ENCODE measurements at places on chromosomes 13 and 19. TPM values are rescaled to one million over a fixed set of nuclear protein-coding genes. Genes with fewer than 3 reads are reported as not detected.

DNA sequence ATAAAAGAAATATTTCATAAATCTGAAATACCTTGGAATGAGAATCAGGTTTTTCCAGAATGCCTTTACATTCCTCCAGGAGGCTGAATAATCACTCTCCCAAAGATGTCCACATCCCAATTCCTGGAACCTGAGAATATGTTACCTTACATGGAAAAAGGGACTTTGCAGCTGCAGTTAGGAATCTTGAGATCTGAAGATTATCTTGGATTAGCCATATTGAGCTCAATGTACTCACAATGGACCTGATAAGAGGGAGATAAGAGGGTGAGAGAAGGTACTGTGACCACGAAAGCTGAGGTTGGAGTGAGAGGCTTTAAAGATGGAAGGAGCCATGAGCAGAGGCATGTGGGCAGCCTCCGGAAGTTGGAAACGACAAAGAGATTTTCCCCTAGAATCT lies 36.8 kb upstream of the MBNL2 start:
- DNase-seq: no peak

RELB gene
- total RNA-seq: 12.9 TPM

- DNase-seq: no peak
Observed at GRCh38 chr13:64453831-64454230, 2776.3 kb downstream of the PCDH9 start.

ALG5 gene
- 32.2 TPM for total RNA-seq

GRCh38 chr13:50463719-50464118 lies 379.8 kb downstream of the DLEU7 start:
- no peak for DNase-seq

SIGLEC12 gene
- not detected for total RNA-seq

DNA sequence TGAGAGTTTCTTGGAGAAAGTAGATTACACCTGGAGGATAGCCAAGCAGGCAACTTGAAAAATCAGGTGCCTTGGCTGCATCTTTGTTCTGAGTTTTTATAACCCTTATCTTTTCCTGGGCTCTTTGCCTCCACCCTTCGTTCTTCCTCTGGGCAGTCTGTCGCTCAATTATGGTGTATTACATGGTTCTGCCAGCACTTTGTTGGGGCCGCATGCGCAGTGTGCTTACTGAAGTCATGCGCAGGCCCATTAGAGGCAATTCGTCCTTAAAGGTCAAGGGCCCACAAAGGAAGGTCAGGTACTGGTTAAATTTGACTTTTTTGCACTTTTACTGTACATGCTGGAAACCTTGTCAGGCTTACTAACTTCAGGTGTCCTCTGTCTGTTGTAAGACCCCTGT lies 761.9 kb upstream of the SLITRK5 start:
- DNase-seq: no peak

KLK12 gene
- not detected for total RNA-seq

NCAN gene
- total RNA-seq: 0.07 TPM

ZNF575 gene
- 1.9 TPM for total RNA-seq

GRCh38 chr19:47353307-47353712 lies 4.2 kb downstream of the DHX34 start:
- DNase-seq: no peak

DNA sequence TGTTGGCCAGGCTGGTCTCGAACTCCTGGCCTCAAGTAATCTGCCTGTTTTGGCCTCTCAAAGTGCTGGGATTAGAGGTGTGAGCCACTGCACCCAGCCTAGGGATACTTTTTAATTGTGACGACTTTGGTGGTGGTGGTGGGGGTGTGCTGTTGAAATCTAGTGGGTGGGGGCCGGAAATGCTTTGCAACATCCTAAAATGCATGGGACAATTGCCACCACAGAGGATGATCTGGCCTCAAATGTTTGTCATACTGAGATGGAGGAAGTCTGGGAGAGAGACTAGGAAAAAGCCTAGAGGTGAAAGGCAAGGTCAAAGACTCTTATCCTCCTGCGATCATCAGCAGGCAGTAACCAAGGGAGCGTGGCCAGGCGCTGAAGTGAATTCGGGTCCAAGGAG lies 1.4 kb downstream of the NWD1 start:
- DNase-seq: no peak

DNA sequence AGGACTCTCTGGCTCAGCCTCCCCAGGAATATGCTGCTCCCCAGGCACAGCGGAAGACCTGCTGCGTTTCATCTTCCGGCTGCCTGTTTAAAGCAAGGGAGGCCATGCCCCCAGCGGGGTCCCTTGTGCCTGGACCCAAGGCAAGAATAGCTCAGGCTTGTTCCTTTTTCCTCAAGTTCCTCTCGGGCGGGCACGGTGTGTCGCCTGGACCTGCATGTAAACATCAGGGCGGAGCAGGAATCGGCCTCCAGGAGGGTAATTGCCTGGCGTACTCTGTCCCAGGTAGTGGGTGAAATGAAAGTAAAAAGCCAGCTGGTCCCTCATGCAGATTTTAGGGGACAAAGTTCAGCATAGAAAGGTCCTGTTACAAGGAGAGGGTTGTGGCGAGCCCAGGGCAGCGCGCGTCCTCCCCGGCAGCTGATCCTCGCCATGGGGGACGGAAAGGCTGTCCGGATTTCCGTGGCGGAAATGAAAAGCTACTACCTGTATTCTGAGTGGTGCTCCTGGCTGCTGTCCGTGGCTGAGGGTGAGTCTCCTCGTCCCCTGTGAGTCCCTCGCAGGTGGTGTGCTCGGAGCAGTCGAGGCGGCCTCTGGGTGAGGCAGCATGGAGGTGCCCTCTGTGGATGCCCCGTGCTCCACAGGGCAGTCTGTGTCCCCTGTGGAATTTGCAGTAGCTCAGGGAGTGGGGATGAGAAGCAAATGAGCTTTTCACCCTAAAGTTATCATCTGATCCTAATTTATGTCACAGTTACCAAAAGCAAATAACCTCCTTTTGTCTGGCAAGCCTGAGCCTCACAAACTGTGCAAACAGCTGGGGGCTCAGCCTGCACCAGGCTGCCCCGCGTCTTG lies 16.2 kb downstream of the MCF2L start:
- DNase-seq: no peak

DNA sequence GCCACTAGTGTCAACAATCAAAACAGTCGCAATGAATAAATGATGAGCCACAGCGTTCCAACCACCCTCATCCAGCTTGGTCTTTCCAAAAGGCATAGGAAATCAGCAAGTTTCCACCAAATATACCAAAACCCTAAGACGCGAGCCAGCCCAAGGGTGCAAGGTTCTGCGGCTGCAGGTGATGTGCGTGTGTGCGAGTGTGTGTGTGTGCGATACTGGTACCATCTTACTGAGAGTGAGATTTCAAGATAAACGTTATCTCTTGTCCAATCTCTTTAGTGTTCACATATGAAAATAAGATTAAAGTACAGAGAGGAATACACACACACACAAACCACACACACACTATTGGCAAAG lies 895 bp upstream of the TRPC4 start:
- DNase-seq: no peak

TMPRSS9 gene
- not detected for total RNA-seq

- DNase-seq: no peak
Observed at GRCh38 chr19:46946611-46947238, 72.9 kb upstream of the NPAS1 start.

DNA sequence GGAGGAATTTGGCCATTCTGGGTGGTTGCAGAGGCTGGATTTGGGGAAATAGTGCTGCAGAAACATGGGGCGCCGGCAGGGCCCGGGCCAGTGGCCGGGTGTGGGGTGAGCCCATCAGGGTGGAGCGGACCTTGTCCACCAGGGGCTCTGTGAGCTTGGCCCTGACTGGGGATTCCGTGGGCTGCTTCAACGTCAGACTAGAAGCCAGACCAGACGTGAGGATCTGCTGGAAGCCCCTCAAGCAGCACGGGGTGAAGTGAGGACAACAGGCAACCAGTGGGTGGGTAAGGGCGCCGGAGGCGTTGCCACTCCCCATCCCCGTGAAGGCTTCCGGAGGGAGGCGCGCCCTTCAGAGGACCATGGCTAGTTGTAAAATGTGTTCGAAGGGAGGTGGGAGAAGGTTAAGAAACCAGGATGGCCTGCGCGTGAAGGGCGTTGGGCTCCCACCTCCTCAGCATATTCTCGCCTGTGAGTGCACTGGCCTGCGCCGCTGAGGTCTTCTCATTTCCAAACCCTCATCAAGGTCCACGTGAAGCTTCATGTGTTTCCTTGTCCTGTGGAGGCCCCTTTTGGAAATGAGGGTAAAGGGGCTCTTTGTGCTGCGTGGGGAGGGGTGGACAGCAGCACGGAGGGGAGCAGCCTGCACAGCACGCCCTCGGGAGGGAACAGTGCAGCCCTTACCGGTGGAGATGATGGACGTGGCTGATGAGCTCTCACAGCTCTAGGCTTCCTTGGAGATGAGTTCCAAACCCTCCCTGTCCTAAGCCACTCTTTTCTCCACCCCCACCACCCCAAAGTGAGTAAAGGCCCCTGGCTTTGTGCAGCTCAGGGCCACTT lies 8.3 kb downstream of the TEX29 start:
- DNase-seq: no peak

- no peak for DNase-seq
Observed at GRCh38 chr19:10724573-10725071, 6.7 kb downstream of the DNM2 start.

DNA sequence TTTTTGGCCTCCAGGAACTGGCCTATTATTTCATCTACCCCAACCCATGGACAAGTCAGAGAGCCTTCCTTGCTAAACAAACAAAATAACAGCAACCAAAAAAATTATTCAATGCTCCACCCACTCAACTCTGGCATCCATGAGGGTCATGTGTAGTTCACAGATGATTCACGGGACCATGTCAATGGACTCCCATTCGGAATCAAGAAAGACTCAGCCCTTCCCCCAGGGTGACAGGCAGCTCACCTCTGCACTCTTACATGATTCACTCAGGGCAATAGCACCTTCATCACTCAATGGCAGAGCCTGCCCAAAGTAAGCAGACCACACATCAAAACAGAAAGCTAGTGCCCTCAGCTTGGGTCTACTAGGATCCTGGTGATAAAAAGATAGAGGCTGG lies 14.3 kb upstream of the SCEL start:
- DNase-seq: no peak

DNA sequence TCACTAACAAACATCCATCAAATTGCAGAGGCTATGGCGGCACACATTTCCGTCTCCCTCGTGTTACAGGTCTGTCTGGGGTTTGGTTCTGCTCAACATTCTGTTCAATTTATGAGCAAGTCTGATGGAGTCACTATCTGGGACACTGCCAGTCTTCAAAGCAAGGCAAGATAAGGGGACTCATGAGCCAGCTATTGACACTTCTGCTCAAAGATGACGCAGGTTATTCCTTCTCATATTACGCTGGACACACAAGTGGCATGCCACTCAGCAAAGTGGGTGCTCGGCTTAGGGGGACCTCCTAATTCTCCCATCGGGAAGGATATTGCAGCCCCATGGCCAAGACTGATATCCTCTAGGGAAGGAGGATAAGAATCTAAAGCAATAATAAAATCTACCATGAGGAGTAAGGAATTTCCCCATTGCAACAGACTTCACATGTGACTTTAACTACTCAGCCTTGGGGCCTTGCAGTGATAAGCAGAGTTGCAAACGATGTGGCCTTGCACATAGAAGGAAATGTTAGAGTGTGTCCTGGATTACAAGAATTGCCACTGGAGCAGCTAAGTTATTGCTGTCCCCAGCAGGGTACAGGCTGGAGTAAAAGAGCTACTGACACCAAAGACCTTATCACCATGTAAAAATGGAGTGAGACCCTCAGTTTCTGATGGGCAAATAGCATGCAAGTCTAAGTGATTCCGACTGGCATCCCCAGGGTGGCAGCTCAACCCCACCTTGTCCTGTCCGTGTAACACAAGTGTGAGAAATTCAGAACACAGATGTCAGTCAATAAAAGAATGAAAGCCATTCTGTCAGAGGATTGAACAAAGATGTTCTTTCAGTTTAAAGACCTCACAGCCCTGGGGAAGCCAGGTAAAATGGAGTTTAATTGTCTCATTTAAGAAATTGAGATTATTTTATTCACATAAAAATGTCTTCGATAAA lies 306.1 kb downstream of the IRS2 start:
- no peak for DNase-seq

DNA sequence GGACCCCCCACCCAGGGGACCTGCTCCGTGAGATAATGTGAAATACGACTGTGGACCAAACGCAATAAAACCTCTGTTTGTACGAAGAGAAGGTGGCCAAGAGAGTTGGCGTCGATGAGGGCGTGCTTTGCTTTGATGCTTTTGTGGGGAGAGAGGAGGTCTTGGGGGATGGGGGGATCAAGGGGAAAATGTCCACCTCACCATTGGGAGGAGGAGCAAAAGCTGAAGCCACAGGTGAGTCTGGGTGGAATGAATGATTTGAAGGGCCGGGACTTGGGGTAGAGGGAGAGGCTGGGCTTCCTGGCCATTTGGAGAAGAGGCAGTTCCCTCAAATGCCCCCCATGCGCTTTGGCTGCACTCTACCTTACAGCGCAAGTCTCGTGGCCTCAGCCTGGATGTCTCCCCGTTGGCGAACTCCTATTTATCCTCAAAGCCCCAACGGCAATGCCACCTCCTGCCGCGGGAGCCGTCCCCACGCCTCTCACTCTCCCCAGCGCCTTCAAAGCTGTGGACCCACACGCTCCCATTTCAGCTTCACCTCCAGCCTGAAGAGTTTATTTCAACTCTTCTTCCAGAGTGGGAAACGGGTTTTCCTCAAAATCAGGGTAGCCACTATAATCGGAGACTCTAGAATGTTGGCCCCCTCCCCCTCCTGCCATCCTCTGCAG lies 795 bp upstream of the ABCA7 start:
- DNase-seq: no peak

DNA sequence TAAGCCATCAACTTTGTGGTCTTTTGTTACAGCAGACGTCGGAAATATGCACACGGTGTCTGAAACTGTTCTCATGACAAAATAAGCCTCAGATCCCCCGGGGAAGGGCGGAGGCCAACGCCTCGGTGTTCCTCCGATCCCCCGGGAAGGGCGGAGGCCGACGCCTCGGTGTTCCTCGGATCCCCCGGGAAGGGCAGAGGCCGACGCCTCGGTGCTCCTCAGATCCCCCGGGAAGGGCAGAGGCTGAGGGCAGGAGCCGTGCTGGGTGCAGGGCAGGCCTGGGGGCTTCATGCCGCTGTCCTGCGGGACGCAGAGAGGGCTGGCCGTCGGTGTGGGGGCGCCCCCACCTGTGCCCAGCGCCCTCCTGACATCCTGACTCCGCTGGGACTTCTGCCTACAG lies 4.7 kb downstream of the FGF22 start:
- no peak for DNase-seq

RASIP1 gene
- total RNA-seq: 1.9 TPM

- DNase-seq: peak; percentile 6
Observed at GRCh38 chr13:98214707-98215106, 37.6 kb upstream of the RNF113B start.

- DNase-seq: no peak
Observed at GRCh38 chr19:35381926-35382325, 11.1 kb downstream of the GPR42 start.

PSG11 gene
- not detected for total RNA-seq

KIR3DL2 gene
- not detected for total RNA-seq

B9D2 gene
- 7.3 TPM for total RNA-seq

DNA sequence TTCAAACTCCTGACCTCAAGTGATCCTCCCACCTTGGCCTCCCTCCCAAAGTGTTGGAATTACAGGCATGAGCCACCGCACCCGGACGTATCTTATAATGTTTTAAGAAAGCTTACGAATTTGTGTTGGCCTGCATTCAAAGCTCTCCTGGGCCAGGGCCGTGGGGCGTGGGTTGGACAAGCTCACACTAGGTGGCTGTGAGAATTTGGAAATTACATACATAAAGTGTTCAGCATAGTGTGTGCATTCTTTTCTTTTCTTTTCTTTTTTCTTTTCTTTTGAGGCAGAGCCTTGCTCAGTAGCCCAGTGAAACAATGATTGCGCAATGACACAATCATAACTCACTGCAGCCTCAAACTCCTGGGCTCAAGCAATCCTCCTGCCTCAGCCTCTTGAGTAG lies 2.6 kb downstream of the ZSWIM4 start:
- no peak for DNase-seq

- no peak for DNase-seq
Observed at GRCh38 chr19:16516381-16516780, 20.2 kb downstream of the C19orf44 start.
